ENCODE measurements at places on chromosomes 2 and 18.

- no peak for DNase-seq
Measured at GRCh38 chr18:70417847-70418246, 129.0 kb downstream of the SOCS6 start.

DNA sequence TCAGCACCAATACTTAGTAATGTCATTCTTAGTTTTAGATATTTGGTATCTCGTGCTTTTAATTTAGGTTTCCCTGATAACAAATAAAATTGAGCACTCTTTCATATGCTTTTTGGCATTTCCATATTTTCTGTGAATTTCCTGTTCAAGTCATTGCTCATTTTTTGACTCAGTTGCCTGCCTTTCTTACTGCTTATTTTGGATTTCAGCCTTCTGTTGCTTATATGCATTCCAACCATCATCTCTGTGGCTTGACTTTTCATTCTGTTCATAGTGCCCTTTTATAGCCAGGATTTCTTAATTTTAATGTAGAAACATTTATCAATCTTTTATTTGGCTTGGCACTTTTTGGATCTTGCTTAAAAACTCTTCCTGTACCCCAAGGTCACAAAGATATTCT lies 14.5 kb upstream of the KIF3C start:
- DNase-seq = no peak

GRCh38 chr2:201191132-201191875 lies 8.4 kb downstream of the CASP10 start:
- DNase-seq = no peak

- no peak for DNase-seq
Measured at GRCh38 chr2:28206762-28207161, 185.9 kb upstream of the FOSL2 start.

GRCh38 chr2:182445391-182445965 lies 18.6 kb upstream of the PDE1A start:
- no peak for DNase-seq

DNA sequence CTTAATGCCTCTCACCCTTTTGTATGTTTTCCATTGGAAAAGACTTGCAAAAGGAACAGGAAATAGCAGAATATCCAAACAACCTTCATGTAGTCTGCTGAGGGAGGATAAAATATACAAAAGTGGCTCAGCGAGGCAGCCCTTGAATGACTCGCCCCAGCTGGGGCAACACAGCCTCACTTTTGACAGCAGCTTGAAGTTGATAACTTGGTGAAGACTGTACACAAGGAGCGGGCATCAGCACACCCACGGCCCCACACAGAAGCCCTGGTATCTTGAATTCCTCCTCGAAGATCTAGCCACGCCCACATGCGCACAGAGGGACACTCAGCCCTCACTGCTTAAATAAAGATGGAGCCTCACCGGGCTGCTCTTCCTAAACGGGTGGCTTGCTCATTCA lies 161.0 kb downstream of the IRS1 start:
- DNase-seq = no peak

DNA sequence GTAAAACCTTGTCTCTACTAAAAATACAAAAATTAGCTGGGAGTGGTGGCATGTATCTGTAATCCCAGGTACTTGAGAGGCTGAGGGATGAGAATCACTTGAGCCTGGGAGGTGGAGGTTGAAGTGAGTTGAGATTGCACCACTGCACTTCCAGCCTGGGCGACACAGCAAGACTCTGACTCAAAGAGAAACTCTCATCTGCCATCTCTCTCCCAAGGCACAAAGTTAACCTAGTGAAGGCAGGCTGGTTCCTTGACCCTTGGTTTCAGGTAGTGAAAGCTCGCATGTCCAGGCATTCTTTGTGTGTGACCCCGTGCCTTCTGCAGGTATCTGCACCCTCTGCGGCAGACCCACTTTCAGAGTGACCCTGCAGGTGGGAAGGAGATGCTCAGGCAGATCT lies 100.0 kb downstream of the WDSUB1 start:
- DNase-seq = no peak

DNA sequence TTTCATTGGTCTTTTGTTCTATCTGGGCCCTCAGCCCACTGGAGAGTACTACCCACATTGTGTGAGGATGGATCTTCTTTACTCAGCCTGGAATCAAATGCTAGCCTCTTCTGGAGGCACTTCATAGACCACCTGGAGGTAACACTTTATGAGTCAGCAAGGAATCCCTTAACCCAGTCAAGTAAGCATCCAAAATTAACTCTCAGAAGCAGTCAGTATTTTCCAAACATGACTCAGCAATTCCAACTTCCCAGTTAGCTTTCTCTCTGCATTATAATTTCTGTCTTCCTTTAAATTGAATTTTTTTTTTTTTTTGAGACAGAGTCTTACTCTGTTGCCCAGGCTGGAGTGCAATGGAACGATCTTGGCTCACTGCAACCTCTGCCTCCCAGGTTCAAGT lies 142.7 kb downstream of the ACKR3 start:
- DNase-seq = no peak

GRCh38 chr2:135762022-135762421 lies 20.4 kb downstream of the UBXN4 start:
- DNase-seq = no peak

GRCh38 chr2:180983468-180984242 lies 3.2 kb downstream of the UBE2E3 start:
- DNase-seq = peak; percentile 31

DNA sequence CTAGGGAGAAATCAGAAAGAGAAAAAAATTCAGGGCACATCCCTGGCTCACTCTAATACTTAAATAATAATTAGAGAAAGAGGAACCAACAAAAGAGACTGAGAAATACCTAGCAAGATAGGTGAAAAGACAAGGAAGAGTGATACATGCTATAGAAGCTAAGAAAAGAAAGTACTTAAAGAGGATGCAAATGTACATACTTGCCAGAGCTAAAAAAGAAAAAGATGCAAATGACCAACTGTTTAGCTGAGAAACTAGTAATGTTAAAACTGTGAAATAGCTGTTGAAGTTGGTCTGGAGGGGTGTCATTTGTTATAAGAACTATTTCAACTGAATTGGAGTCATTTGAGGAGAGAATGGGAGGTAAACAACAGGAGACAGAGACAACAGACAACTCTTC lies 412.2 kb downstream of the SPAG16 start:
- DNase-seq = no peak

GRCh38 chr2:25651782-25652455 lies 21.5 kb downstream of the DTNB start:
- no peak for DNase-seq

DNA sequence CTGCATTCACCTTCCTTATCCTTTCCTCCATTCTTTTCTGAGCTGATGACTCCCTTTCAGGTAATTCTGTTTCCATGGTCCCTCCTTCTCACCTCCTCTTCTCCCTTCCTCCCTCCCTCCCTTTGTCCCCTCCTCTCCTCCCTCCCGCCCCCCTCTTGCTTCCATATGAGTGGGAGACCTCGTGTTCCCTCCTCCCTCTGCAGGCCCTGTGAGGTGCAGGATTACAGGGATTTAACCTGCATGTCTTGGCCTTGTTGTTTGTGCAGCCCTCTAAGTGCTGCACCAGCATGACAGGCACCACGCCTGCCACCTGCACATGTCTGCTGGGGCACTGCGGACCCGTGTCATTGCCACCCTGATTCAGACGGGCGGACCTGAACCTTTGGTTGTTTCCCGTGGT lies 103.1 kb downstream of the SNTG2 start:
- DNase-seq = no peak

- DNase-seq = no peak
Measured at GRCh38 chr2:9518780-9519179, 36.9 kb downstream of the ADAM17 start.

- DNase-seq = no peak
Measured at GRCh38 chr18:73711256-73711655, 436.4 kb downstream of the FBXO15 start.

GRCh38 chr2:182522972-182523473 lies 96.2 kb upstream of the PDE1A start:
- no peak for DNase-seq

DNA sequence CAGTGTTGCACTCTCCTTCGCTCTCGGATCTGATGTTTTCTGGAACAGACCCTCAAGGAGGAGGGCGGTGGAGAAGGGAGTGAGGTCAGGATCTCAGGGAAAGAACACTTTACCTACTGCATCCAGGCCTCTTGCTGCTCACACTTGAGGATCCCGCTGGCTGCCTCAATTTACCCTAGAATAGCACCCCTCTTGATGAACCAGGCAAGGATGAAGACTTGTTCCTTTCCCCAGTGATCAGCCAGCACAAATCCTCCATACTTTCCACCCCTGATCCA lies 14.2 kb downstream of the WNT10A start:
- DNase-seq = no peak

GRCh38 chr18:14174706-14175085 lies 42.5 kb upstream of the ZNF519 start:
- DNase-seq = no peak

DNA sequence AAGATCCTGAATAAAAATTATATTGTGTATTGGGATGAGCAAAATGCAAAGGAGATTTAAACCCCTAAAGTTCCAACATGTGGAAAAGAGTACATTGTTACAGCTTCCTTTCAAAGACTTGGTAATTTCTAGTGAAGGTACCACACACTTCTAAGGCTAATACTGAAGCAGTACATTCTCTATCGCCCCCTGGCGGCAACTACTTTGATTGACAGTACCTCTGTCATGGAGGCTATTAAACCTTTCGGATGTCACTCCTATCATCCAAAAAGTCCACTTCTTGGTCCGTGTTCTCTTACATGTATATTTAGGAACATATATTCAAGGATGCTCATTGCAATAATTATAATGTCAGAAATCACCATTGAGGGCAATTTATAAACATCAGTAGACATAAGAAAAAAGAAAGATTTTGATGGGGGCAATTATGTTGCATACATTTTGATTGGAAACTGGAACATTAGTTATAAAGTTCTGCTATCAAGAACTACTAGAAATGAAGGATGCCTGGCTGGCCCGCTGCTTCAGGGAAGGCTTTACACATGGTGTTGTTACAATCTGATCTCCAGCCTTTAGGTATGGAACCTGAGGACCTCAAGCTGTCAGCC lies 601.6 kb downstream of the CPS1 start:
- peak; percentile 59 for DNase-seq

GRCh38 chr2:3154700-3155099 lies 222.9 kb downstream of the EIPR1 start:
- no peak for DNase-seq

DNA sequence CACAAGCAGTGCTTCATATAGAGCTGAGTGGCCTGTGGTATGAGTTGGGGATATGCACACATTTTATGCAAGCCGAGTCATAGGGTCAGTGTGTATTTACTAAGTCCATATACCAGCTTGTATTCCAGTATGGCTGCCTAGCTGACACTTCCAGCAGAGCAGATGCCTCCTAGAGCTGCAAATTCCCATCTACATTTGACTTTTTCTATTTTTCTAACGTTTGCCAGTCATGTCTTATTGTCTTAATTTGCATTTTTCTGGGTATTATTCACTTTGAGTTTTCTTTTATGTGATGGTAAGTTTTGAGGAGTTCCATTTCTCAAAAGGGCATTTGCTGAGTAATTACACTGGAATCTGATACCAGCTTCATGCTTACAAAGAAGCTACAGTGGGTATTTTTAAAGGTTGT lies 334.5 kb upstream of the CDH2 start:
- no peak for DNase-seq

- DNase-seq = no peak
Measured at GRCh38 chr2:122029945-122030344, 274.5 kb downstream of the TSN start.

GRCh38 chr2:22126978-22127377 lies 1003.2 kb downstream of the TDRD15 start:
- no peak for DNase-seq

GRCh38 chr2:101485856-101486255 lies 10.9 kb upstream of the RFX8 start:
- DNase-seq = no peak

DNA sequence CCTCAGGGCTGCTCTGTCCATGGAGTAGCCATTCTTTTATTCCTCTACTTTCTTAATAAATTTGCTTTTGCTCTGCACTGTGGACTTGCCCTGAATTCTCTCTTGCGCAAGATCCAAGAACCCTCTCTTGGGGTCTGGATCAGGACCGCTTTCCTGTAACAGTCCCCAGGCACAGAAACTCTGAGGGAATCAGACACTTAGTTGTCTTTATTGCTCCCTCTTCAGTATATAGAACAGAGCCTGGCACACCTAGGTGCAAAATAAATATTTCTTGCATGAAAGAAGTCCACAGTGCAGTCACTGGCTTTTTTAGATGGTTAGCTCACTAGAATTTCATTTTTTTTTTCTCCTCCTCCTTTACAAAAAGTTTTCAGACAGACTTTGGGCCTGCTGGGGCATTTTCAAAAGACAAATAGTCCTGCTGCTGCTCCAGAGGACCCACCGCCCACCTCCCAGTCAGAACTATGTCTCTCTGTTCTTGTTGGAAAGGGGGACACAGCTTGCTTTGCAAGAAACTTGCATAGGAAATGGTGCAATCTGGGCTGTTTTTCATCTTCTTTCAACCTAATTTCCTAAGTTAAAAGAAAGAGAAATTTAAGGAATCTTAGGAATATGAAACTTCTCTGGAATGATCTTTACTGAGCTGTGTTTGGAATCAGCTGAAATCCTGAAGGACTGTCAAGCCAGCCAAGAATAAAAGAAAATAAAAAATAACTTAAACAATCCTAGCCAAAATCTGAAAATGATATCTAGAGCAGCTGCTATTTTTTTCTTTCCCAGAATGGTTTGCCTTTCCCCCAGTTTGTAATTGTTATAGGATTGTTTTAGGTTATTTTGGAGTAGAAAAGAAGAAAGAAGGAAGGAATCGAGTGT lies 31.7 kb upstream of the MAP4K3 start:
- no peak for DNase-seq

DNA sequence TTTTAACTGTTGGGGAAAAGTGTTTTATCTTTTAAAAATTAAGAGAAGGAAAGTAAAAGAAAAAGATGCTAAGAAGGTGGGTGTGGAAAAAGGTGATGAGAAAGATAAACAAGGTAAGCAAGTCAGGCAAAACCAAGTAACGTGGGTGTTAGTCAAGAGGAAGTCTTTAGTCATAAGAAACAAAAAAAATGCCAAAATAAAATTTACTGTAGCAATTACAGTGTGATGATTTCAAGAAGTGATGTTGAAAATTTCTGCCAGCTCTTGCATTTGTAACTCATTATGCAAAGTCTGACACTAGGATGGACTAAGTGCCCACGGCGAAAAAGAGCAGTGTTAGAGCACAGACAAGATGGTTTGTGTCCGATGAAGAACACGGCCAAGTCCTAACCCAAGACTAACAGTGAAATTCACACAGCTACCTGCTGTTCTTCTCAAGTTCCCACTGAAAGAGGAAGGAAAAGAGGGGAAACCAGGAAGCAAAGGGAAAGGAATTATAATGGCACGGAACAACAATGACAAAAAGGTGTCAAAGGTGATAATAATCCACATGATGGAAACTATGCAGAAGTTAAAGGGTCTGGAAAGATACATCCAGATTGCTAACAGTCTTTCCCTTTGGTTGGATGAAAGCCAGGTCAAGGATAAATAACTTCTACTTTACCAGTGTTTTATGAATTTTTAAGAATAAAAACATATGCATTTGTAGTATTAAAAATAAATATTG lies 34.1 kb downstream of the NOL10 start:
- no peak for DNase-seq

GRCh38 chr2:3319745-3320566 lies 57.7 kb downstream of the EIPR1 start:
- no peak for DNase-seq
